ENCODE measurements at places on chromosomes 4 and X. TPM values are rescaled to one million over a fixed set of nuclear protein-coding genes. Genes with fewer than 3 reads are reported as not detected.

DNA sequence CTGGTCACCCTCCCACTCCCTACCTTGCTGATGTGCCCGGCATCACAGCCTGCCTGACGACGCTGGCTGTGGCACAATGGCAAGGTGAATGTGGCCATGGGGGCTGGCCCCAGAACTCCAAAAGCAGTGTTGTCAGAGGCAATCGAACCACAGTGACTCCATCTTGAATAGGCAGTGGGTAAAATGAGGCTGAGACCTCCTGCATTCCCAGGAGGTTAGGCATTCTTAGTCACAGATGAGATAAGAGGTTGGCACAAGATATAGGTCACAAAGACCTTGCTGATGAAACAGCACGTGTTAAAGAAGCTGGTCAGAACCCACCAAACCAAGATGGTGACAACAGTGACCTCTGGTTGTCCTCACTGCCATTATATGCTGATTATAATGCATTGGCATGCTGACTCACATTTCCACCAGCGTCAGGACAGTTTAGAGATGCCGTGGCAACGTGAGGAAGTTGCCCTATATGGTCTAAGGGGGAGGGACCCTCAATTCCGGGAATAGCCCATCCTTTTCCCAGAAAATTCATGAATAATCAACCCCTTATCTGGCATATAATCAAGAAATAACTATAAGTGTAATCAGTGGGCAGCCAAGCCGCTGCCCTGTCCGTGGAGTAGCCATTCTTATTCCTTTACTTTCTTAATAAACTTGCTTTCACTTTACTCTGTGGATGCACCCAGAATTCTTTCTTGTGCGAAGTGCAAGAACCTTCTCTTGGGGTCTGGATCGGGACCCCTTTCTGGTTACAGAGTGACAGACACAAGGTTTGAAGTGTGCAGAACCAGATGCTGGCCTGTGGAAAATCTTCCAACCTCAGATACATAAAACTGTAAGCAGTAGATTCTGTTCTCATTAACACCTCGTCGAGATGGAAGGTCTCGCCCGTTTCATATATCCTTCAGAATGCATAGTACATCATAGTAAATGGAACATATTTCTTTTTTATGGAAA, 26.8 kb upstream of the CLDN24 start:
- peaks cover 8% of the 10 kb centered on the region for H3K4me1 ChIP-seq
- no peak overlapping the region for H3K4me3 ChIP-seq
- H3K27ac ChIP-seq = no peak overlapping the region
- no peak for DNase-seq
- no peaks in the 10 kb centered on the region for H3K36me3 ChIP-seq

- peak; percentile 68 for DNase-seq
- H3K36me3 ChIP-seq = peaks cover 4% of the 10 kb centered on the region
- H3K4me3 ChIP-seq = peak within 1 kb of the TSS; percentile 88
- no peaks in the 10 kb centered on the region for H3K4me1 ChIP-seq
- H3K27me3 ChIP-seq = no peaks in the 10 kb centered on the region
Measured at GRCh38 chrX:54920610-54921426, at the start of gene TRO. TRO (plus strand) TSS chrX:54920824; CDS start chrX:54922247, 1,423 bp downstream.

GRCh38 chr4:93152491-93152890, 676.1 kb upstream of the ATOH1 start:
- no peak overlapping the region for H3K27ac ChIP-seq
- no peak for DNase-seq
- no peaks in the 10 kb centered on the region for H3K36me3 ChIP-seq
- H3K27me3 ChIP-seq = no peaks in the 10 kb centered on the region
- no peak overlapping the region for H3K4me3 ChIP-seq

GRCh38 chrX:151723156-151723760, 7.4 kb downstream of the FATE1 start:
- no peak overlapping the region for H3K27ac ChIP-seq
- H3K4me1 ChIP-seq = no peaks in the 10 kb centered on the region
- H3K36me3 ChIP-seq = no peaks in the 10 kb centered on the region
- DNase-seq = no peak

DNA sequence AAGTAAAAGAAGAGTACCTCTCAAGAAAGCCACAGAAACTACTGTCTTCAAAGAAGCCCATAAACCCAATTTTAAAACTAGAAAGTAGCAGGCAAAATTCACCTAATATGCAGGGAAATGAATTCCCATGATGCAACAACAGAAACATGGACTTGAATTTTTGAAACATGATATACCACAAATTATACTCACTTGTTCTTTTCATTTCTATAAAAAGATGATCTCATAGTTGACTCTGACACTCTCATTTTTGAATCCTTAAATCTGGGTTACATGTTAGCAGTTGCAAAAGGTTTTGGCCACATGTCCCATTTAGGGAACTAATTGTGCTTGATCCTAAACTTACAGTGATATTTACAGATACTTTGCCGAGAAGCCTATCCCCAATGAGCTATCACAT, 1130.8 kb downstream of the FAT4 start:
- H3K27ac ChIP-seq = no peak overlapping the region
- H3K36me3 ChIP-seq = no peaks in the 10 kb centered on the region
- H3K27me3 ChIP-seq = no peaks in the 10 kb centered on the region
- no peak overlapping the region for H3K4me3 ChIP-seq

GRCh38 chrX:136028383-136028984, 43.2 kb downstream of the SLC9A6 start:
- no peak overlapping the region for H3K27ac ChIP-seq
- H3K27me3 ChIP-seq = no peaks in the 10 kb centered on the region
- H3K4me1 ChIP-seq = no peaks in the 10 kb centered on the region
- no peaks in the 10 kb centered on the region for H3K36me3 ChIP-seq

DNA sequence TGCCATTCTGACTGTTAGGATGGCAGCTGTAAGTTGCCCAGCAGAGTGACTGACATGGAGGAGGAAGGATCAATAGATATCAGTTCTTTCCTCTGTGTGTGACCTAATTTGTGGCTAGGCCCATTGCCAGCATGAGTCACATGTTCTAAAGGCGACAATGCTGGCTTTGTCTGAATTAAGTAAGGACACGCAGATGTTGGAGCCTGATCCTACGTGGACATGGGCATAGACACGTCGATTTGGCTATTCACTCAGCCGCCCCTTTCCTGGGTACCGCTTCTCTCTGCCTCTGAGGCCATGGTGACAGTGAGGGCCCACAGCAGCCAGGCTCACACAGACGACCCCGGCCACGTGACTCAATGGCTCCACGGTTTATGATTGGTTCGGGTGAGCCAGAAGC, 16.3 kb downstream of the PROM1 start:
- peaks cover 15% of the 10 kb centered on the region for H3K4me1 ChIP-seq
- H3K27ac ChIP-seq = no peak overlapping the region
- H3K4me3 ChIP-seq = no peak overlapping the region
- no peaks in the 10 kb centered on the region for H3K27me3 ChIP-seq
- peaks cover 10% of the 10 kb centered on the region for H3K36me3 ChIP-seq

MAP3K15 gene
- total RNA-seq = 2.0 TPM

CT45A1 gene
- not detected for total RNA-seq

PRMT9 gene
- 16.8 TPM for total RNA-seq

Data from neural progenitor cell (in vitro differentiated cells).